Ammon's horn (tissue), 1 donor: ENCODE measurements at places on chromosomes 11 and 22.

DNA sequence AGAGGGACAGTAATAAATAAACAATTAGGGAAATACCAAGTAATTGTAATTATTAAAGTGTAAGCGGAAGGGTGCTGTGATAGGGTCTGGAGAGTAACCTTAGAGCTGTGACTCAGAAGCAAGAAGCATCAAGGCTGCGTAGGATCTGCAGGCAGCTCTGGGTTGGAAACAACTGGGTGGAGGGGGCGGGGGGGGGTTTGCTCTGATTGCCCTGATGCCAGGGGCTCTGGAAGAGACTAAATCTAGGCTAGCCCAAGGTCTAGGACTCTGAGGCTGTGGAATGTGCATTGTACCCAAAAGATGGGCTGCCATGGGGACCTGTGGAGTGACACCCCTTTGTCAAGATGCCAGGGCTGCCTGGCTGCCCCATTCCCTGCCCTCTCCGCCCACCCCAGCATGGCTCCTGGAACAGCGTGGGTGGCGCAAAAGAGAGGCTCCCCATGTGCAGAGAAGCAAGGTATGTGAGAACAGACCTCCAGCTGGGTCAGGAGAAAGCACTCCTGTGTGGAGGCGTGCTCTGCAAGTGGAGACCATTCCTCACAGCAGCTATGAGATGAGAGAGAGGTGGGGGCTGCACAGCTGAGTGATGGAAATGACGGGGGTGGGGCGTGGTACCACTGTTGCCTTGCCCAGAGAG, 101.1 kb upstream of the CRYBB3 start:
- DNase-seq = no peak

DNA sequence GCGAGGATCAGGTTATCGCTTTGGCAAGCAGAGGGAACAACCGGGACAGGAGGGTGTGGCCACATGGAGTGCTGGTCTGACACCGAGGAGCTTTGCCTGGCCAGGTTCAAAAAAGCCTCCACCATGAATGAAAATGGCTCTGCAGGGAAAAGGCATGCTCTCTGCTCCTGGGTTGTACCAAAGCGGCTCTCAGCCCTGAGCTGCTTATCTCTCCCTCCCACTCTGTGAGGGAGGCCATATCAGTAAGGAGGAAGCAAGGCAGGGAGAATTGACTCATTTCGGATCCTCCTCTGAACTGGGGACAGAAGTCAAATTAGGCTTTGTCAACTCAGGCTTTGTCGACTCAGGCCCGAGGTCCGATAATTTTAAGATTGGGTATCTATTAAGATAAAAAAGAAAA, 82.9 kb upstream of the CRTAM start:
- DNase-seq = peak; percentile 33

DNA sequence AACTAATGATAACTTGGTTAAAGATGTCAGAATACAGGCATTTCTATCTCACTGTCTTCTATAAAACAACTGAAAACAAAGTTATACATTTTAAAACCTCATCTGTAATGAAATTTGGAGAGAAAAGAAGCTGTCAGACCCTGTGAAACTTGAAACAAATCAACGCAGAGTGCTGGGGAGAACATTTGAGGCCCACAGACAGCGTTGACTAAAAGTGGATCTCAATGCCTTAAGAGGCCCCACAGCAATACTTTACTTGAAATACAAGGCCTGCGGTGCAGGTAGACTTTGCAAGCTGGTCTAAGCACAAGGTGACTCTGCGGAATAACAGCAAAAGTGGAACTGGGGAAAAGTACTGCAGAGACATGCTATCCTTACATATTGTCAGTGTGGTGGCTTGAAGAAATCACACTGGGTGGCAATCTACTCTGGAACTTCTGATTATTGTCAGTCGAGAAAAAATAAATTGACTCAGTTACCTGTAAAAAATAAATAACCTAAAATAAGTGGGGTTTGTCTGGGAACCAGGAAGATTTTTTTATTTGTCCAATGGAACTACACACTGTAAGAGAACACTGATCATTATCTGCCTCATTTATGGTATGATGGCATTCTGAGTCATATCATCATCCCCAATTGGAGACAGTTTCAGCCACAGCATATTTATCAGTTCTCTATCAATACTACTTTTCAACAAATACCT, 138.9 kb downstream of the LUZP2 start:
- no peak for DNase-seq

GRCh38 chr11:109993786-109994185, 99.4 kb upstream of the ZC3H12C start:
- no peak for DNase-seq

DNA sequence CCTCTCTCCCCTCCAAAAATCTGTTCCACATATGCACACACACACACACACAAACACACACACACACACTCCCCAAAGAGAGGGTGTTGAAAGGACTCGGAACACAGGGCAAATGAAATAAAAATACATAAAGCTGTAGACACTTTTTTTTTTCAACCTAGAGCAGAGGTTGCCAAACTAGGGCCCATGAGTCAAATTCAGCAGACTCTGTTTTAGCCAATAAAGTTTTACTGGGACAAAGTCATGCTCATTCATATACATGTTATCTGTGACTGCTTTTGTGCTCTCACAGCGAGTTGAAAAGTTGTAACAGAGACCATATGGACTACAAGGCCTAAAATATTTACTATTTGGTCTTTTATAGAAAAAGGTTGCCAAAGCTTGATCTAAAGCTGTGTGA, 8.9 kb downstream of the IMMP1L start:
- DNase-seq = no peak

DNA sequence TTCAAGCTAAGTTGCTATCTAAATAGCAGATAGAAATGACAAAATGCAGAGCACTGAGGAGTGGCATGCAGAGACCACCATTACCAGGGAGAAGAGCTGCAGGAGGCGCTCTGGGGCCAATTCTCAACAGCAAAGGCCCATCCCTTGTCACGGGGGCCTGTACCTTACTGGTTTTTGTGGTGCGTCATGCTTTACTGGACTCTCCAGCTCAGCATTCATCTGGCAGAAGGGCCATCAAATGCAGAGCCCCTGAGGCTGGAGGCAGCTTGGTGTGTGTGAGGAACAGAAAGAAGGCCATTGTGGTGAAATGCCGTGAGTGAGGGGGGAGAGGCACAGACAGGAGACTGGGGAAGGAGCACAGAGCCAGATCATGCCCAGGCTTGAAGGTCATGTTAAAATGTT, 56.5 kb upstream of the NAV2 start:
- no peak for DNase-seq

DNA sequence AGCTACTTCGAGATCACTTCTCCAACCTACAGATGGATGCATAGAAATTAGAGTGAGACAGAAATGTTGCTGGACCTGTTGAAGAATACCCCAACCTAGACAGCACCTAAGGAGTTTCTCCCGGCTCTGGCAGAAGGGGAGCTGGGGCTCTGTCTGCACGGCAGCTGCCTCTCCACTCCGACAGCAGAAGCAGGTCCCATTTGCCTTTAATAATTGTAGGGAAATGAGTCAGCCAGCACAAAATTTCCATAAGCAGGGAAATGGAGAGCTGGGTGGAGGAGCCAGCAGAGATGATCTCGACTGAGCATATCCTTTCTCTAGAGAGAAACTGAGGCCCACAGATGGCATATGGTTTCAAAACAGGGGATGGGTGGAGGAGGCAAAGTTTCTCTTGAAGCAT, 80.1 kb downstream of the EFCAB6 start:
- peak; percentile 31 for DNase-seq

DNA sequence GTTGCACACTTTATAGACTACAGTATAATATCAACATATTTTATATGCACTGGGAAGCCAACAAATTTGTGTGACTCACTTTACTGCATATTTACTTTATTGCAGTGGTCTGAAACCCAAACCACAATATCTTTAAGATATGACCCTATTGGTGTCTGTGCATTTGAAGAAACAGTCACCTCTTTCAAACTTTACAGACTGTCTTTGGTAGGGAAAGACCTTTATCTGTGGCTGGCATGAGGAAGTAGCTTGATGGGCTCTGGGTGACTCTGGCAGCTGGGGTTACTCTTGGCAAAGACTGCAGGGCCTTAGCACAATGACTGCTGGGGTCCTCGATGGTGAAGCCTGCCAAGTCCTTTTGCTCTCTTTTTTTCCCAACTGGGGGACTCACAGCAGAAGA, 21.3 kb upstream of the ABTB2 start:
- DNase-seq = no peak

GRCh38 chr11:1737080-1737757, 13.2 kb downstream of the IFITM10 start:
- DNase-seq = no peak

DNA sequence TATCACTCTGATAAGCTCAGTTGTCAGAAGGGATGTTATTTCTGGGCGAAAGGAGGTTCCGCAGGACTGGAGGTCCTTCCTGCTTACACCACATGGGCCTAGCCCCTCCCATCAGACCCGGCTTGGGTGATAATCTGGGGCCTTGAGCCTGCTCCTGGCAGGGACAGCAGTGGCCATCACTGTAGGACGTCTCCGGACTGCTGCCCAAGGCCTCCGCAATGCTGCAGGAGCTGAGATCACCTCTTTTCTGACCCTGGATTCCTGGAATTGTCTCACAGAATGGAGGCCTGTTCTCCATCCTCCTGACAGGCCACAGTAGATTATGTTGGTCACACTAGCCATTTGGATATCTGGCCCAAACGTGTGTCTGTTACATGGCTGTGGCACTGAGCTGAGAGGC, 9.2 kb upstream of the BIK start:
- DNase-seq = no peak

- no peak for DNase-seq
Observed at GRCh38 chr11:80698637-80699036, 1257.8 kb upstream of the TENM4 start.

GRCh38 chr11:84218318-84218717, 932.2 kb upstream of the CCDC90B start:
- DNase-seq = no peak

- no peak for DNase-seq
Observed at GRCh38 chr22:40410731-40411505, 40.5 kb downstream of the SGSM3 start.
